Stimulated activated CD4-positive, alpha-beta T cell treated with anti-CD3 and anti-CD28 coated beads, Interleukin-1b, Interleukin-23, amount 100 ng/mL, for 1 hour (primary cell): ENCODE measurements at places on chromosomes 11 and 22.

- no peak for DNase-seq
Measured at GRCh38 chr22:38935616-38936015, 21.8 kb upstream of the APOBEC3A start.

- no peak for DNase-seq
Measured at GRCh38 chr11:128058580-128059208, 528.7 kb downstream of the ETS1 start.

GRCh38 chr22:29788339-29789279, 21.4 kb downstream of the UQCR10 start:
- no peak for DNase-seq

GRCh38 chr11:33700063-33700501, 544 bp downstream of the C11orf91 start:
- DNase-seq = no peak

DNA sequence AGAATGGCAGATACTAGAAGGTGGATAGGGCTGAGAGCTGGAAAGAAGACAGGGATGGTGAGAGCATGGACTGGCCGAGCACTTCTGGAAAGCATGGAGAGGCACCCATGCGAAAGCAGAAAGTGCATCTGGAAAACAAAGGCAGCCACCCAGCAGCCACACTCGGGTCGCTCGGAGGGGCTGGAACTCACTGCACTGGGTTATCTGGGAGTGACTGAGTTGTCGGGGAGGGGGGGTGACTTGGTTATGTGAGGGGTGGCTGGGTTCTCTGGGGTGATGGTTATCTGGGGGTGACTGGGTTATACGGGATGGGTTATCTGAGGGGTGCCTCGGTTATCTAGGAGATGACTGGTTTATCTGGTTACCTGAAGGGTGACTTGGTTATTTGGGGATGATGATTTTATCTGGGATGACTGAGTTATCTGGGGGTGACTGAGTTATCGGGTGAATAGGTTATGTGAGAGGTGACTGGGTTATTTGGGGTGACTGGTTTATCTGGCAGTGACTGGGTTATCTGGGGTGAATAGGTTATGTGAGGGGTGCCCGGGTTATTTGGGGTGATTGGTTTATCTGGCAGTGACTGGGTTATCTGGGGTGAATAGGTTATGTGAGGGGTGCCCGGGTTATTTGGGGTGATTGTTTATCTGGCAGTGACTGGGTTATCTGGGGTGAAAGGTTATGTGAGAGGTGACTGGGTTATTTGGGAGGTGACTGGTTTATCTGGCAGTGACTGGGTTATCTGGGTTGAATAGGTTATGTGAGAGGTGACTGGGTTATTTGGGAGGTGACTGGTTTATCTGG, 2.6 kb upstream of the PANX2 start:
- no peak for DNase-seq

DNA sequence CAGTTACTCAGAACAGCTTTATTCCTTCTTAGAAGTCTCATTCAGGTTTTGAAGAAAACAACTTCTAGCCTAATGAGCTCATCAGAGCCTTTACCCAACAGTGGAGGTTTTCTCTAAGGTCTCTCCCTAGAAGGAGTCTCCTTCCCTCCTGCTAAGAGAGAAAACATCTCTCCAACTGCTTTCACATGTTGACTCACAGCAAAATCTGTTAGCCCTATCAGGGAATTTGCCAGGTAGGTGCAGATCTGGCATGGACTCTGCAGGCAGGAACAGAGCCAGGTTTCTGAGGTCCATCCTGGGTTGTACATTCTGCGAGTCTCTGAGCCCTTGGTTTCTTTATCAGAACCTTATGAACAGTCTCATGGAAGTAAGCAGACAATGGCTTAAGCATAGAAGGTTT, 214.4 kb downstream of the HIPK3 start:
- no peak for DNase-seq

GRCh38 chr11:75275581-75275980, 35.0 kb downstream of the TPBGL start:
- peak; percentile 47 for DNase-seq

GRCh38 chr11:108112057-108112456, 9.3 kb upstream of the ACAT1 start:
- no peak for DNase-seq

- no peak for DNase-seq
Measured at GRCh38 chr22:49274754-49275380, 552.8 kb downstream of the BRD1 start.

DNA sequence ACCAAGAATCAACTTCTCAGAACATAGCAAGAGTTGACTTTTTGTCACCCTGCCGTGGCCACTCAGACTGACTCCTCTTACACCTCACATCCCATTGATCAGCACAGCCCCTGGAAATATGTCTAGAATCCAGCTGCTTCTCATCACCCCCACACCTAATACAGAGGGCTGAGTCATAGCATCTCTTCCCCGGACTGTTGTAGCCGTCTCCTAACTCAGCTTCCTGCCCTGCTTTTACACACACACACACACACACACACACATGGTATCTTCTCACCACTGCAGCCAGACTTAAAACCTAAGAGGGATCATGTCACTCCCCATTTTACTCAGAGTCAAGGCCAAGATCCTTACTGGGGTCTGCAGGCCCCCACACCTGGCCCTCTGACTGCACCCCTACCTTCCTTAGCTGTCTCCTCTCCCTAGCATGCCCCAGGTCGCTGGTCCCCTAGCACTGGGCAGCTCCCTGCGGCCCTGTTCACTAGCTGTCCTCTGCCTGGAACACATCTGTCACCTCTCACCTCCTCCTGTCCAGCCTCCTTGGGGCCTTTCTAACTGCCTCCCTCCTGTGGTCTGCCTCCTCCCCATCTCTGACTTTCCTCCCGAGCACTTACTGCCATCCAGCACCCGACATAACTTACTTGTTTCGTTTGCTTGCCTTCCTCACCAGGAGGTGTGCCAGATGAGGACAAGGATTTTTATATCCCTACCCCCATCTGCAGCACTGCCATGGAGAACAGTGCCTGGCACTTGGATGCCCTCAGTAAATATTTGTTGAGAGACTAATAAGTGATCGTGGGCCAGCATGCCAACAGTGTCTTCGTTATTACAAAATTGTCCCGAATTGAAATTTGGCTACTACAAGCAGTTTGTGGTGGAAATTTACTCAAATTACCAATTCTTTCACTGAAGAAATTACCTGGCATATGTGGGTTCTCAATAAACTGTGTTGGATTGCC, 61.9 kb downstream of the BMAL1 start:
- DNase-seq = peak; percentile 13

GRCh38 chr11:64633555-64634159, 42.6 kb downstream of the SLC22A12 start:
- DNase-seq = no peak

DNA sequence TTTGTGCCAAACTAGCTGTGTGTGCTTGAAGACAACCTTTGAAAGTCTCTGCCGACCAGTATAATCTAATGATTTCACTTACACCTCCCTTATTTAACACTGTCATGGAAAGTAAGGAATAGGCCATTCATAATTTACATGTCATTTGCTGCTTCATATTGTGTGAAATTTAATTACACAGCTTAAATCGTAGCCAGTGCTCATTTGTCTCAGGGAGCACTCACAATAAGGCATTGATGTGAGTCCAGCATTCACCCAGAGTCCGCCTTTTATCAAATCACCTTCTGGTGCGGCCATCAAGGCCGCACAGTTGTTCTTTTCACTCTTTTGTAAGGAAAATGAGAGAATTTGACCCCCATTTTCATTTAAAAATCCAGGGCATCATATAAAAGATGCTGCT, 46.9 kb downstream of the PAX6 start:
- DNase-seq = no peak

DNA sequence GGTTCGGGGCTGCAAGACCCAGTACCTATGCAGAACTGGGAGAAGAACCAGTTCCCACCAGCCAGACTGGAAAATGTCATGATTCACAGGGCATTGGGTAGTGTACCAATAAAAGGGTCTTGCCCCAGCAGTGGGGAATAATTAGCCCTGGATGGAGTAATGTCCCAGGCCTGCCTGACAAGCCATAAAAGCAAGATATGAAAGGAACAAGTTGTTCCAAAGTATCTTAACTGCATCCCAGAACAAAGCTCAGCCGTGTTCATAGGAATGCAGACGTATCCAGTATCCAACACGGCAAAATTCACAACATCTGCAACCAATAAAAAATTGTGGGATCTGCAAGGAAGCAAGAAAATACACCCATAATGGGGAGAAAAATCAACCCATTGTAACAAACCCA, 47.9 kb downstream of the ASCL2 start:
- DNase-seq = no peak

DNA sequence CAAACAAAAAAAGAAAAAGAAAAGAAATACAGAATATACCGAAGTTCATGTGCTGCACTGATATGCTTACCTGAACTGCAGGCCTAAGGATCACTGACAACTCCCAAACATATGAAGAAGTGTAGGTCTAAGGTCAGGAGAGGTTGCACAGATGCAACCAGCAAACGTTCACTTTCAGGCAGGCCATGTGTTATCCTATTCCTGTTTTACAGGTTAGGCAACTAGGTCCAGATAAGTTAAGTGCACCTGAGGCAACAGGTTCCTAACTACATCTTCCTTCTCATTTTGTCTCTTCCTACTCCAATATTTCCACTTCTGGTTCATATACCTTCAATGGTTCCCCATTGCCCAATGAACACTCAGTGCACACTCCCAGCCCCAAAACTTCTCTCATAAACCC, 15.1 kb downstream of the PI4KA start:
- DNase-seq = no peak

DNA sequence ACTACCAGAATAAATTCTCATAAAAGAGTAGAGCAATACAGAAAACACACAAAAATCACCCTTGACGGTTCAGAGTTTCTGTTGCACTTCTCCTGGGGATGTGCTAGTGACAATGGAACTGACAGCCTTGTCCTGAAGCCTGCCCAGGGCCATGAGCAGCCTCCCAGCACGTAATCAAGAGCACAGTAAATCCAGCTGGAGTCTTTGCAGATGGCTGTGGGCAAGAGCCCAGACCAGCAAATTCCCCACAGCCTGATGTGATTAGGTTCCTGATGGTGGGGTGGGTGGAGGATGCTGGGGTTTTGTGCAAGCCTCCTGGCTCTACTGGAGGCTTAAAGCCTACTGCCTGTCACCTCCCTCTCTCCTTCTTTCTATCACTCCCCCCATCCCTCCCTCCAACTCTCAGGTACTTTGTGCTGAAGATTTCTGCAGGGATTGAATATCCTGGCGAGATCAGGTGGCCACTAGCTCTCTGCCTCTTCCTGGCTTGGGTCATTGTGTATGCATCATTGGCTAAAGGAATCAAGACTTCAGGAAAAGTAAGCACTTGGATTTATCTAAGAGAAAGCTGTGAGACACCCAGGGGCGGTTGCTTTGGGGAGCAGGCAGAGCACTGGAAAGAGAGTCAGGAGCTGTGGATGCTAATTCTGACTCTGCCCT, 18.1 kb downstream of the SLC6A5 start:
- no peak for DNase-seq

DNA sequence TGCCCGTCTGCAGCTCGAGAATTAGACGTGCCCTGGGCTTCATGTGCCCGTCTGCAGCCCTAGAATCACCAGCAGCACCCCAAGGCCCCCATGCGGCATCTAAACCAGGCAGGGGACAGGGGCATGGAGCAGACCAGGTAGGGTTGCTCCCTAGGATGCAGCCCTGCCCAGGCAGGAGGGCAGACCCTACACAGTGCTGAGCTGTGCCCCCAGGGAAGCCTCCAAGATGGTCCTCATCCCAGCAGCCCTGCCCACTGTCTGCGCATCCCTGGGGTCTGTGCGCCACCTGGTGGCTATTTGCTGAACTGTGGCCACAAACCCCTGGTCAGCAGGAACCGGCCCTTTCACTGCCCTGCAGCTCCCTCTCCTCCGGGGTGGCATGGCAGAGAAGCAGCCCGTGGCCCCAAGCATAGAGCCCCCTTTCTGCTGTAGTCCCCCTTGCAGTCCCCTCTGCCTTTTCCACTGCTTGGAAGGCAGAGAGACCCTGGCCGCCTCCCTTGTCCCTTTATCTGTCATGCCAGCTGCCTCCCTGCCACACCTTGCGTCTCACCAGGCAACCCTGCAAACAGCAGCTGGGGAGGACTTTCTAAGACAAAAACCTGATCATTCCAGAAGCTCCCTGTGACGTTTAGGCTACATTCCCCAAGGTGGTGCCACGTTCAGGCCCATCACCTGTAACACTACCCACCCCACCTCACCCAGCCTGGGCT, 86.6 kb downstream of the KCNQ1 start:
- peak; percentile 46 for DNase-seq
